ENCODE measurements at places on chromosomes 4 and X. TPM values are rescaled to one million over a fixed set of nuclear protein-coding genes. Genes with fewer than 3 reads are reported as not detected.

Gene SRPK3
- not detected for total RNA-seq

Gene MXRA5
- not detected for total RNA-seq

Gene ASB5
- not detected for total RNA-seq

Gene IL2
- not detected for total RNA-seq

Gene CLTRN
- total RNA-seq: 0.18 TPM

Gene DACH2
- not detected for total RNA-seq

GRCh38 chr4:14254252-14254651, 626.7 kb upstream of the BOD1L1 start:
- H3K4me3 ChIP-seq: no peak overlapping the region
- no peak overlapping the region for H3K27ac ChIP-seq
- H3K27me3 ChIP-seq: no peaks in the 10 kb centered on the region
- no peaks in the 10 kb centered on the region for H3K36me3 ChIP-seq

DNA sequence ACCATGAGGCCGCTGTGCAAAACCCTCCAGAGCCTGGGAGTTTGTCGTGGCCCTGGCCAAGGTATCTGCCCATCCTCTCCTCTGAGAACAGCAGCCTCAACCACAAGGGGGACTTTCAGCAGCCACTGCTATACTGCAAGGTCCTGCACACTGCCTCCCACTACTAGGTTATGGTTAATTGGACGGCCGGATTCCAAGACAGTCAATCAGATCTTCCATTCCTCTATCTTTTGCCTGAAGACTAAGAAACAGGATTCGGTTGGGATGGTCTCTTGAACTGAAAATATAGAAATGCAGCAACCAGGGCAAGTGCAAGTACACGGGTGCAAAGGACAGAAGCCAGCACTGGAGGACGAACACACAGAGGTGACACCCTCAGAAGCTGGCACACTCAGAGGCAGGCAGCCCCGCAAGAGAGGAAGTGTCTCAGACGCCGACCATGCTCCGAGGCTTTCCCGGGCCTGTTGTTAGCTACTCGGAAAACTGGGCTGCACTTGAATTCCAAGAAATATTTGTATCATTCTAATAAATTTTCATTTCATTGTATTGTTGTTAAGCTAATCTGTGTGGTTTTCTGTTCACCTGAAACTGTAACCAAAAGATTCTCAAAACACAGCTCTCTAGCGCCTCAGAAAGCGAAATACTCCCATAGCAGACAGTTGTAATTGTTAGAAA, 63.3 kb downstream of the AFAP1 start:
- no peaks in the 10 kb centered on the region for H3K27me3 ChIP-seq
- no peaks in the 10 kb centered on the region for H3K4me1 ChIP-seq
- no peaks in the 10 kb centered on the region for H3K36me3 ChIP-seq
- H3K4me3 ChIP-seq: no peak overlapping the region
- no peak overlapping the region for H3K27ac ChIP-seq

GRCh38 chr4:40966091-40966490, 216.3 kb downstream of the NSUN7 start:
- no peak for DNase-seq
- H3K27me3 ChIP-seq: no peaks in the 10 kb centered on the region
- H3K4me1 ChIP-seq: no peaks in the 10 kb centered on the region
- no peak overlapping the region for H3K27ac ChIP-seq

- peaks cover 18% of the 10 kb centered on the region for H3K4me1 ChIP-seq
- H3K36me3 ChIP-seq: no peaks in the 10 kb centered on the region
- H3K27ac ChIP-seq: no peak overlapping the region
- no peaks in the 10 kb centered on the region for H3K27me3 ChIP-seq
- H3K4me3 ChIP-seq: no peak overlapping the region
Observed at GRCh38 chrX:70455366-70456202, 10.9 kb downstream of the DLG3 start.

- H3K36me3 ChIP-seq: no peaks in the 10 kb centered on the region
- peaks cover 26% of the 10 kb centered on the region for H3K4me1 ChIP-seq
- no peaks in the 10 kb centered on the region for H3K27me3 ChIP-seq
- no peak for DNase-seq
- H3K4me3 ChIP-seq: no peak overlapping the region
Observed at GRCh38 chr4:155400893-155401292, 24.1 kb upstream of the MAP9 start.

GRCh38 chr4:184732126-184732525, 1.8 kb downstream of the CENPU start:
- peaks cover 17% of the 10 kb centered on the region for H3K36me3 ChIP-seq
- H3K4me3 ChIP-seq: peak overlapping the region; percentile 91
- no peak for DNase-seq
- H3K27me3 ChIP-seq: no peaks in the 10 kb centered on the region
- H3K27ac ChIP-seq: 0 out of 2 replicates have a peak overlapping the region, but pooled peaks have one; percentile 37

DNA sequence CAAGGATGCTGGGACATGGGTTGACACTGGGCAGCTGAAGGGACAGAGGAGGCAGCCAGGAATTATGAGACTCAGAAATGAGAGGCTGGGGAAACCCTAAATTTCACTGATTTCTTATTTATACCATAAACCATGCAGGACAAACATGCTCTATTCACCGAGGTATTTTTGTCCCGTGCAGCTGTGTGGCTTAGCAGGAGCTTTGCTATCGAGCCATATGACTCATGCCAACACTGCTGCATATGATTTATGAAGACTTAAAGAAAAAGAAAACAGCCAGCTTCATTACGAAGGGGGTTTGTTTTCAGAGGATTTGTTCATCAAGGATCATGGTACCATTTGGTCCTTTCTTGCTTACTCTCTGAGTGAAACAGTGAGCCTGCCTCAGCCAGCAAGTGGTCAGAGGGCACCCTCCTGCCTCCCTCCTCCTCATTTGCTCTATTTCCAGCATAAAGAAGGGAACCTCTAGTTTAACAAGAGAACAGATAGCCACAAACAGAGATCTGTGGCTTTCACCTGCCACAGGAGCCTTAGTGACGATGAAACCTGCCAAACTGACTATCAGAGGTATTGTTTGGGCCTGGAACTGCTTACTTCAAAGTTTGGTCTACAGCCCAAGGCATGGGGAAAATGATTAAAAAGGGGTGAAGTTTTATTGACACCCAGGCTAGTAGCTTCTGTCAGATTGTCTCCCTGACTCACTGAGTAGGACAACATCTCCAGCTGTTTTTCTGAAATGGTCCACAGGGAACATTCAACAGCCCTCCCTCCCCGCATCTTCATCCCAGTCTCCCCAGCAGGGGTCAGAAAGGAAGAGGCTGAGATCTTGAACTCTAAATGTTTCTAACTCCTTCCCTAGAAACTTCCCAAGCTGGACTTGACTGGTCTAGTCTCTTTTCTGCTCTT, 80.1 kb upstream of the MAML3 start:
- H3K4me3 ChIP-seq: no peak overlapping the region
- peaks cover 43% of the 10 kb centered on the region for H3K4me1 ChIP-seq
- DNase-seq: no peak
- H3K36me3 ChIP-seq: no peaks in the 10 kb centered on the region
- H3K27me3 ChIP-seq: no peaks in the 10 kb centered on the region

DNA sequence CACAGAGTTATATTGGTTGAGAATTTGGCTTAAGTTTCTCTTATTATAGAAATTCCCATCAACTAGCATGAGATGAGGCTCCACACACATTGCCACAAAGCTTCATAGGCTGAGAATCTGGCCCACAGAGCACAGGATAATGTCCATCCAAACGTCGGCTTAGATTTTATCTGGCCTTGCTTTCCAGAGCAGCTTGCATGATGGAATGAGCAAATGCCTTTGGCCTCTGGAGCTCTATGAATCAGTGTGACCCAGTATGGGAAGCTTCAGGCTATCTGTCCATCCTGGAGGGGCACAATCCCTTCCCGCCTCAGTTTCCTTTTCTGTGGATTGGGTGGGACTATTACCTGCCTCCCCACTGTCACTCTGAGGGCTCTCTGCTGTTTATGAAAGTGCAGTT, 131.5 kb upstream of the NDP start:
- no peak for DNase-seq
- no peaks in the 10 kb centered on the region for H3K36me3 ChIP-seq
- no peaks in the 10 kb centered on the region for H3K27me3 ChIP-seq
- H3K4me3 ChIP-seq: no peak overlapping the region

- no peak overlapping the region for H3K4me3 ChIP-seq
- peaks cover 8% of the 10 kb centered on the region for H3K4me1 ChIP-seq
- DNase-seq: no peak
Observed at GRCh38 chrX:71489540-71489939, 43.4 kb upstream of the OGT start.

DNA sequence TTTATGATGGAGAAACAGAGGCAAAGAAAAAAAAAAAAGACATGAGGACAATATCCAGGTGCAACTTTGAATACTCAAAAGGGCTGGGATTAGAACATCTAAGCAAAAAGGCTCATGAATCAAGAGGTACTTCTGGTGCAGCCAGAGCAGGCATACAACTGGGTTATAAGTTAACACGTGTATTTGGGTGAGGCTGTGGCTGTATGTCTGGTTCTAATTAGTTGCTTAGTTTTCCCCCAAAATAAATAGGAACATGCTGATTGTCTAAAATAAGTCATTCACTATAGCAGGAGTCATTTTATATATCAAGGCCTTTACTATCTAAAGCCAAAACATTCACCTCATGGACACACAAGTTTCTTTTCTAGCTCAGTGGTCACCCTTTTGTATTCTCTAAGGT, 20.2 kb downstream of the NHS start:
- no peaks in the 10 kb centered on the region for H3K27me3 ChIP-seq
- no peaks in the 10 kb centered on the region for H3K36me3 ChIP-seq

- DNase-seq: no peak
- no peak overlapping the region for H3K27ac ChIP-seq
- H3K36me3 ChIP-seq: no peaks in the 10 kb centered on the region
- no peaks in the 10 kb centered on the region for H3K4me1 ChIP-seq
Observed at GRCh38 chrX:110435196-110435595, 76.5 kb downstream of the RTL9 start.

DNA sequence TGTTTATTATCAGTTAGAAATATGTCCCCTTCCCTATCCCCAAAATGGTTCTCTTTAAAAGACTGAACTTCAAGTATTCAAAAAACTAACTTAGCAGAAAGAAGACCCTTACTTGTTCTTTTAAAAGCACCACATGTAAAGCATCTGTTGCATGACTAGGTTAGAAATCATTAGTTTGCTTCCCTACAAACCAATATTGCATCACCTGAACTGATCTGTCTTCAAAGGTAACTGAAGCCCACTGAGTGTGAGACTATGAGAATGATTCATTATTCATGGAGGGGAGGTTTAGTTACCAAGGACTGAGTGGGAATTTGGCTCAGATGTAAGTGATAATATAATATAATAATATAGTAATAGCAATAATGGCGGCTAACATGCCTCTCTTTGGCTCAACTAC, 231.7 kb downstream of the SPRY1 start:
- H3K4me3 ChIP-seq: no peak overlapping the region
- no peak for DNase-seq
- no peaks in the 10 kb centered on the region for H3K27me3 ChIP-seq
- no peak overlapping the region for H3K27ac ChIP-seq
- no peaks in the 10 kb centered on the region for H3K36me3 ChIP-seq
- no peaks in the 10 kb centered on the region for H3K4me1 ChIP-seq

DNA sequence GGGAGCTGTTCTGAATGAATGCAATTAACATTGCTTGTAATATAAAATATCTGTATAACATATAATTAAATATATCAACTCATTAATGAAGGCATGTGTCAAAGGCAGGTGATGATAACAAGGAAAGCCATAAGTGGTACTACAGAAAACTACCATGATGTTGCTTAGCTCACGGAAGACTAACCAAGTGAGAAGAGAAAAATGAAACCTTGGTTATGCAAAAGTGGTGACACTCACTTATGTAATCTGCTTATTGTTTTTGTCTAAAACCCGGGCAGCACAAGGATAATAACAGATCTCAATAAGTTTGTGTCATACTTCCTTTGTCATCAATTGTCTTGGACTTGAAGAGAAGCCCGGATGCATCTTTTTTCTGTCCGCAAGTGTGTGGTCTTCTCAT, 156.4 kb downstream of the HS6ST2 start:
- no peak for DNase-seq
- no peaks in the 10 kb centered on the region for H3K36me3 ChIP-seq
- no peak overlapping the region for H3K4me3 ChIP-seq

DNA sequence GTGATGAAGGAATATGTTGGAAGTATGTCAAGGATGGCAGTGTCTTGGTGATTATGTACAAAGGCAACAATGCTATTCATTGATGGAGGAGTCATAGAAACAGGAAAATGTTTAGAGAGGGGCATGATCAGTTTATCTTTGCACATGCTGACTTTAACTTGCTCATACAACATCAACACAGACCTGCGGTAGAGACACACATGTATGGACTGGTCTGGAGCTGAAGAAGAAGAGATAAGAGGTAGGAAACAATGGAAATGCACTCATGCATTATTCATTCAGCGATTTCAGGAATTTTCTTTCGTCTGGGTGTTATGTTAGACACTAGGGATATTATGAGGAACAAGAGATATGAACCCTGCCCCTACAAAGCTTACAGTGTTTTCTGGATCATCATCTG, 1252.3 kb upstream of the TENM3 start:
- no peaks in the 10 kb centered on the region for H3K36me3 ChIP-seq
- H3K27ac ChIP-seq: no peak overlapping the region
- H3K4me1 ChIP-seq: no peaks in the 10 kb centered on the region
- no peaks in the 10 kb centered on the region for H3K27me3 ChIP-seq
- DNase-seq: no peak

- H3K36me3 ChIP-seq: no peaks in the 10 kb centered on the region
- H3K4me3 ChIP-seq: no peak overlapping the region
Observed at GRCh38 chr4:86452924-86453531, 93.2 kb upstream of the MAPK10 start.

- no peak overlapping the region for H3K27ac ChIP-seq
- H3K27me3 ChIP-seq: no peaks in the 10 kb centered on the region
- H3K36me3 ChIP-seq: no peaks in the 10 kb centered on the region
- H3K4me1 ChIP-seq: no peaks in the 10 kb centered on the region
- no peak overlapping the region for H3K4me3 ChIP-seq
Observed at GRCh38 chr4:57548856-57549255, 438.7 kb upstream of the IGFBP7 start.

- no peaks in the 10 kb centered on the region for H3K4me1 ChIP-seq
- H3K36me3 ChIP-seq: no peaks in the 10 kb centered on the region
- no peak for DNase-seq
- no peaks in the 10 kb centered on the region for H3K27me3 ChIP-seq
Observed at GRCh38 chr4:146278986-146279385, 64.6 kb downstream of the REELD1 start.

GRCh38 chr4:30839583-30840520, 119.7 kb downstream of the PCDH7 start:
- DNase-seq: no peak
- H3K4me3 ChIP-seq: no peak overlapping the region
- no peaks in the 10 kb centered on the region for H3K27me3 ChIP-seq
- H3K36me3 ChIP-seq: no peaks in the 10 kb centered on the region

GRCh38 chr4:113828702-113829101, 67.2 kb upstream of the CAMK2D start:
- no peak overlapping the region for H3K27ac ChIP-seq
- H3K4me3 ChIP-seq: no peak overlapping the region
- H3K4me1 ChIP-seq: no peaks in the 10 kb centered on the region
- H3K36me3 ChIP-seq: no peaks in the 10 kb centered on the region

DNA sequence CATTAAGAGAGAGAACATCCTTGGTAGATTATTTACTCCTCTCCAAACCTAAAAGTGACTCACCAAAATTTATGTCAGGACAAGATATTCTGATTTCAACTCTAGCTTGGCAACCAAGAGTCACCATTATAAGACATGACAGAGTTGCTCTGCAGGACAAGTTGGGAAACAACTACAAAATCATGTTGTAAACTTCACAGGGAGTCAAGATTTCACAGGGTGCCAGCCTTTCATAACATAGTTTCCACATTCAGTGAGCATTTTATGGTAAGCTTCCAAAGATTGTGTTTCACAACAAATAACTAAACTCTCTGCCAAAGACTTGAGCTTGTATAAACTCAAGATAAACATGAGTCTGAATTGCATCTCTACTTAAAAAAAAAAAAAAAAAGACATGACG, 121.0 kb upstream of the DIAPH2 start:
- H3K4me3 ChIP-seq: no peak overlapping the region
- no peaks in the 10 kb centered on the region for H3K4me1 ChIP-seq
- no peak for DNase-seq
- H3K27me3 ChIP-seq: no peaks in the 10 kb centered on the region
- H3K36me3 ChIP-seq: no peaks in the 10 kb centered on the region
